Right renal pelvis (tissue), 4 donors: ENCODE measurements at places on chromosomes 7 and 10. TPM values are rescaled to one million over a fixed set of nuclear protein-coding genes. Genes with fewer than 3 reads are reported as not detected.

DNA sequence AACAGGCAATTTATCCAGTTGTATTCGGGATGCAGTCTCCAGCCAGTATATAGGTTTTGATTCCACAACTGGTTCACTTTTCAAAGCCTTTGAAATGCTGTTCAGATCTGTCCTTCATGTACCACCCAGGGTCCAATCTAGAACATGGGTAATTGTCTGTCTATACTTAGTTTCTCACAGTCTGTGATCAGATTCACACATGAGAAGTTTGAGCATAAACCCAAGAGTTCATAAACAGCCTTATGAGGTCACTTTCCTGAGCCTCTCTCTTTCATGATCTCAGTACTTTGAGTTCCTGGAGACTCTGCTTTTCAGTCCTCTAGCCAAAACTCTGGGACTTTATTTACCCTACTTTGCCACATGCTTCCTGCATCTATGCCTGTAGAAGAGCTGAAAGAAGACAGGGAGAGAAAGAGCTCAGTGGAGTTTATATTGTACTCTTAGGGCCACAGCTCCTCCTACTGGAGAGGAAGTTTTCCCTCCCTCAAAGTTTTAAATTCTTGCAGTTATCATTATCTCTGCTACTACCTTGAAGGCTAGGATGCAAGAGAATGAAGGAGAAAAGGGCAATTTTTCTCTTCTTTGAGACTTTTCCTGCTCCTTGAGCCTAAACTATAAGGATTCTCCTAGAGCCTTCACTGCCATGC, 172.0 kb downstream of the ZEB1 start:
- DNase-seq: no peak

DNA sequence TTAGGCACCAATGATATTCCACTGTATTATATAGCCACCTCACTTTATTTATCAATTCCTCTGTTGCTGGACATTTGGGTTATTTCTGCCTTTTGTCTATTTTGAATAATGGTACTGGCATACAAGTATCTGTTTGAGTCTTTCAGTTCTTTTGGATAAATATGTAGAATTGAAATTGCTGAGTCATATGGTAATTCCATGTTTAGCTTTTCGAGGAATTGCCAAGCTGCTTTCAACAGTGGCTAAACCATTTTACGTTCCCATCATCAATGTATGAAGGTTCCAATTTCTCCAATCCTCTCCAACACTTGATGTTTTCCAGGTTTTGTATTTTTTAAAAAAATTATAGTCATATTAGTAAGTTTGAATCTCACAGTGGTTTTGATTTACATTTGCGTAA, 42.3 kb downstream of the JMJD1C start:
- DNase-seq: no peak

DNA sequence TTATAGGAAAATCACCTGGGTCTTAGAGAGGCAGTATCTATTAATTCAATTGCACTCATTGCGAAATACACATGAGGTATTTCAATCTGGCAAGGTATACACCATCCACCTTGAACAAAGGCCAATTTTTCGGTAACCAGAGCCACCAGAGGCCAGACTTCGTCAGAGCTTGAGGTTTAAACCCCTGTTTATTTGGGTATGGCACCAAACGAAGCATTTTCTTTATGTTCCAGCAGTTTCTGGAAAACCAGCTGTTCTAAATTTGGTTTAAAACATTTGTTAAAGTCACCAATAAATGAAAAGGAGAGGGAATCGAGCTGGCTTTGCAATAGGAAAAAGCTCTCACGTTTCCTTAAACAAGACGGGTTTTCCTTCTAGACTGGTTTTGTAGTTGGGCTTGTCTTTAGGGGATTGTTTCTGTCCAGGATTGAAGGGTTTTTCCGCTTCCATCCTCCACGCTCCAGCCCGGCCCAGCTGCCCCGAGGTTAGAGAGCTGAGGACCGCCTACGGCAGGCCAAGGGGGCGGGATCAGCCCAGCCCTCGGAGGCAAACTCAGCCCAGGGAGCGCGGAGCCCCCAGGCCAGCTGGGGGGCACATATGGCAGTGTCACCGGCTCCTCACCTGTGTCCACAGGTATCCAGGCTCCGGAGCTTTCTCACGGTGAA, 539.4 kb upstream of the MGMT start:
- no peak for DNase-seq

GRCh38 chr7:92375013-92375412, 72.3 kb upstream of the GATAD1 start:
- DNase-seq: no peak

GRCh38 chr7:116984917-116985316, 31.6 kb downstream of the ST7 start:
- no peak for DNase-seq

GRCh38 chr7:69263550-69263949, 334.7 kb upstream of the AUTS2 start:
- DNase-seq: no peak

The GARIN1A gene
- polyA plus RNA-seq: 1.8 TPM

The MYL10 gene
- polyA plus RNA-seq: 0.18 TPM
